ENCODE measurements at places on chromosomes 3 and 15.

GRCh38 chr15:65213241-65213640, 2.0 kb upstream of the CILP start:
- DNase-seq: no peak

DNA sequence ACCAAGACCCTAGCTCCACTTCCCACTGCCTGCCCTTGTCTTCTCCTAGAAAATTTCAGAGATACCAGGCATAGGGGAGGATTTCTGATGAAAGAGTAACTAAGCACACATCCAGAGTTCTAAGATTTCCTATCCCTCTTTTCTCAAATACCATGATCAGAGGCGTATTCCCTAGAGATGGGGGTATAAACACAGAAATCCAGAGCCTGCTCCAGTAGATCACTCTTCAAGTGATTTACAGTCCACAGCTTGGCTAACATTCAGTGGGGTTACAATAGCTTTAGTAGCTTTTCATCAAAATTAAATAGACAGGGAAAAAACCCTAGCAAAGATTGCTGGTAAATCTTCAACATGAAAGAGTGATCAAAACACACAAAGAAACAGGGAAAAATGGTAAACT, 800.7 kb upstream of the GRM7 start:
- DNase-seq: no peak

- DNase-seq: no peak
These were observed 27.8 kb downstream of the CFAP161 start for GRCh38 chr15:81161851-81162250.

DNA sequence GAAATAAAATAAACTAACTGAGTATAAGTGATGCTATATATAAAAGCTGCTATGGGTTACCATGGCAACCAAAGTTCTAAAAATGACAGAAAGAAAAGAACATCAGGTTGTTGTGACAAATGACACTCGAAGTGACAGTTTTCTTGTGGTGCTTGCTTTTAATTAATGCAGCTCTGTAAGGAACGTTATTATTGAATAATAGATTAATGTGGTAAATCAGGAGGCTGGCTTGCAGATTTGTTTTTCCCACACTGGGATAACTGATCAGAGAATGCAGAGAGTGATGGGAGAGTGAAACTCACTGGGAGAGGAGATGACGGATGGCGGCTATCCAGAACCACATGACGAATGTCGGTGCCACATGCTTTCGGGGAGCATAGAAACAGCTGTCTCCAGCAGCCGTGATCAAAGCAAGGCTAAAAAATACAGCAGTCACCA, 207.0 kb upstream of the ATP10A start:
- DNase-seq: no peak

DNA sequence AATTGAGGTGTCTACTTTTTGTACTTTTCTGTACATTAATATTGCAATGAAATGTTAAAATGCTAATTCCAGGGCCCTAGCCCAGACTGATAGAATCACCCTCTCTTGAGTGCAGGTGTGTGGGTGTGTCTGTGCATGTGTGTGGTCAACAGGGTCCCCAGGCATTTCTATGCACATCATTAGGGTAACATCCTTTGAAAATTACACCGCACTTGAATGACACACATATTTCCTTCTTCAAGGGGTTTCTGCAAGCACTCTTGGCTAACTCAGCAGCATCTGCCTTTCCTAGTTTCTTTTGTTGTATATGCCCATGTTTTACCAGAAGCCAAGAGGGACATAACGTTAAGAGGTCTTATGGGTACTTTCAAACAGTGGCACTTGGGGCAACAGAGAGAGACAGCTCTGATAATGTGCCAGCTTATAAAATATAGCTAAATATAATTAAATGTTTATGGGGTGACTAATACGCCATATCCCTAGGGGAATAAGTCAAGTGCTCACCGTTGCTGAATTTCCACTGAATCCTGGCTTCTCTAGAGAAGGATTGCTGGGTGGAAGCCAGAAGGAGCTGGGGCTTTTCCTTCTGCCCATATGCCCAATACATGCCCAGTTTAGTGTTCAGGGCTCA, 54.5 kb upstream of the LRIG1 start:
- DNase-seq: no peak

- DNase-seq: no peak
These were observed 169.5 kb upstream of the C2CD4B start for GRCh38 chr15:62334536-62334935.

- DNase-seq: no peak
These were observed 196.7 kb downstream of the PDE8A start for GRCh38 chr15:85178308-85178707.

DNA sequence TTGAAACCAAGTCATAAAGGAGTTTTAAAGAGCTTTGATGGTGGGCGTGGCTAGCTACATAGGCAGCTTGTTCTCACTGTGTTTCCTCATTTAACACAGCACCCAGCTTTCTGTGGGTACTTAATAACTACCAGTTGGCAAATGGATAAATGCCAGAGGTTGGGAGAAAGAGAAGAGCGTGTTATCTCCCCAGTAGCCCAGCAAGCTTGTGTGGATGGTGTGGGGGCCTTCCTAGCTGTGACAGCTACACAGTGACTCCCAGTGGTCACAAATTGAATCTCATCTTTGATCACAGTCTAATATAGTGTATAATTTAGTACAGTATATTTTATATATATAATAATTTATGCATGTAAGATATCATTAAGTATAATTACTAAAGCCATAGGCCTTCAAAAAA, 984.1 kb downstream of the EPHA3 start:
- DNase-seq: no peak

- no peak for DNase-seq
These were observed 110.8 kb upstream of the ICE2 start for GRCh38 chr15:60589728-60590127.

- no peak for DNase-seq
These were observed 63.1 kb downstream of the TLE3 start for GRCh38 chr15:70034596-70034995.

GRCh38 chr3:169610888-169611291, 52.6 kb downstream of the MECOM start:
- DNase-seq: no peak

- DNase-seq: no peak
These were observed 344.6 kb downstream of the EPHA3 start for GRCh38 chr3:89452066-89452465.

DNA sequence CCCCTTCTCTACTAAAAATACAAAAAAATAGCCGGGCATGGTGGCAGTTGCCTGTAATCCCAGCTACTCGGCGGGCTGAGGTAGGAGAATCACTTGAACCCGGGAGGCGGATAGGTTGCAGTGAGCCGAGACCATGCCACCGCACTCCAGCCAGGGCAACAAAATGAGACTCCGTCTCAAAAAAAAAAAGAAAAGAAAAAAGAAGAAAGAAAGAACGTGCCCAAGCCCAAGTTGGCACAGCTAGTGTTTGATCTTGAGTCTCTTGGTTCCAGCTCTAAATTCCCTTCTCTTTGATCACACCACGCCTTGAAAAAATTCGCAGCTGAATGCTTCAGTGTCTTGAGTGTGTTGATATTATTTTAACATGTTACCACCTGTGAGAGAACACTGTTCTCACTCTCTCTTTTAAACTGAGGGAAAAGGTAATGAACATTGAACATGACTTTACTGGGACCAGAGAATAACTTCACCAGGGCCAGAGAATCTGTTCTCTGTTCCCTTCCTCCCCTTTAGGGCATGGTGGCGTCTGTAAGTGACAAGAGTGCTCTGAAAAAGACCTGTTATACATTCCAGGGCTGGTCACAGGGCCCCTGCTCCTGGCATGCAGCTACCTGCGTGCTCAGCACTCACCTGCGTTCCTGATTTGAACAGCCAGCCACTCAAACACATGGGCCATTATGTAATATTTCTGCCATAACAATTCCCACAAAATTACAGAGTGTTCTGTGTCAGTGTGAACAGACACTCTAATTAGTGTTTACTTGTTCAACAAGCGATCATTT, 19.0 kb downstream of the SLCO3A1 start:
- DNase-seq: no peak

All from stimulated activated CD4-positive, alpha-beta T cell treated with anti-CD3 and anti-CD28 coated beads, Interleukin-15, amount 100 ng/mL, for 1 hour (primary cell).